NCI-H1105 (cell line): ENCODE measurements at places on chromosomes 11 and 22.

GRCh38 chr11:75740681-75741080 is 23.0 kb downstream of the MOGAT2 start:
- no peak for DNase-seq

GRCh38 chr11:44556735-44557409 is 8.6 kb upstream of the CD82 start:
- DNase-seq: no peak

GRCh38 chr11:118267486-118267885 is 3.4 kb upstream of the MPZL2 start:
- DNase-seq: peak; percentile 28

DNA sequence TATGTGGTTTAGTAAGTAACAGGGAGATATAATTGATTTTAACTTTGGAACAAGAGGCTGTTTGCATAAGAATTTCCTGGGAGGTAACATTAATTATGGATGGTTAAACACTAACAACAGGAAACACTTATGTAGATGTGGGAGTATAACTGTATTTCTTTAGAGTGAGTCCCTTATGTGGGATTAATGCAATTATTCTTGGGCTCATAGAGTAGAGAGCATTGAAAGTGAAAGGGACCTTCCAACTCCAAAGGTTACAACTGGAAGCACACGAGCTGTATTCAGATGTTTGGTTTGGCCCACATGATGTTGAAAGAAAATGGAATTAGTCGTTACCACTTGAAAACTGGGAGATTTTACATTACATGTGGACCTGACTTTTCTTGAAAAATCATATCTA is 53.5 kb downstream of the BBOX1 start:
- DNase-seq: no peak

DNA sequence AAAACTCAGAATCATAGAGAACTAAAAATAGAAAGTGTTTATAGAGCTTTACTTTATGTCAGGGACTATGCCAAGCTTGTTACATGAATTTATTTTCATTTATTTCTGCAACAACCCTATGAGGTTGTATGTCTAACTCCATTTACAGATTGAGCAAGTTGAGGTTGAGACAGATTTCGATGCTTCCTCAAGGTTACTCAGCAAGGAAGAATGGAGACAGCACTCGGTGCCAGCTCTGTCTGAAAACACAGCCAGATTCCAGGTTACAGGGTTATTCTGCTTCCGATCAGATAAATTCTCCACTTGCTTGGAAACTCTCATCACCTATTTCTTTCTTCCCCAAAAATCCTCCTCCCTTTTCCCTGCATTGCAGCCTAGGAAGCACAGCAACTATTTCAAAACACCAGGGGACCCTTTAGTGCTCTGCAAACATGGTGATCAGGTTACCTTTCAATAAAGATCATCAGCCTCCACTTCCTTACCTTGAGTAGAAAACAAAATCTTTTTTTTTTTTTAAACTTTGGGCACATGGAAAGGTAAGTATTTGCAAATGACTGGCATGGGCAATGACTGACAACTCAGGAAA is 7.0 kb downstream of the MMP3 start:
- DNase-seq: no peak

- DNase-seq: no peak
Measured at GRCh38 chr11:128628325-128628673, 40.9 kb upstream of the ETS1 start.

DNA sequence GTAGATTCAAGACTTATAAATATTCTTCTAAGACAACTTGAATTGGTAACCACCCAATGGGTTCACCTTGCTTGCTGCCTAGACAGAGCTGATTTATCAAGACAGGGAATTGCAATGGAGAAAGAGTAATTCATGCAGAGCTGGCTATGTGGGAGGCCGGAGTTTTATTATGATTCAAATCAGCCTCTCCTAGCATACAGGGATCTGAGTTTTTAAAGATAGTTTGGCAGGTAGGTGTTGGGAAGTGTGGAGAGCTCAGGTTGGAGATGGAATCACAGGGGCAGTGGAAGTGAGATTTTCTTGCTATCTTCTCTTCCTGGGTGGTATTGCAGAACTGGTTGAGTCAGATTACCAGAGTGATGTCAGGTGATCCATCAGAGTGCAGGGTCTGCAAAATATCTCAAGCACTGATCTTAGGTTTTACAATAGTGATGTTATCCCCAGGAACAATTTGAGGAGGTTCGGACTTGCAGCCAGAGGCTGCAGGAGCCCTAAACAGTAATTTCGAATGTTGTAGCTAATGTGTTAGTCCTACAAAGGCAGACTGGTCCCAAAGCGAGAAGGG is 1448.6 kb upstream of the RAG2 start:
- no peak for DNase-seq
